Fibroblast of mammary gland (primary cell): ENCODE measurements at places on chromosomes 7 and 10.
A peak's percentile ranks its signal among the peaks of the same experiment; 100 is the strongest.

DNA sequence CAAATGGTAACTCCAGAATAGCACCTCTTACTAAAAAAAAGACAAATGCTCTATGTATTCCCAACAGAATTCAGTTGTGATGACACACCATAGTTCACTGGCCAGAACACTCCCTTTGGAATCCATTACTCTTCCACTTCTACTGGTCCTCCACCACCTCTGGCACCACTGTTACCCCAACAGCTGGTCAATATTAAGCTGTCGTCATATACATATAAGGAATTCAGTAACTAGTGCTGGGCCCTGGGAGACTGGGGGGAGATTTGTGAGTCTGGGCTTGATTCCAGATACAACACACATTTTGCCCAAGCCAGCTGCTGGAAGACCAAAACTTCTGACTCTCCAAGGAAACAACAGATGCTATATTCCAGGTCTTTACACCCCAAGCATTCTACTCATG, 26.0 kb upstream of the ITGA8 start:
- DNase-seq: peak; percentile 90

DNA sequence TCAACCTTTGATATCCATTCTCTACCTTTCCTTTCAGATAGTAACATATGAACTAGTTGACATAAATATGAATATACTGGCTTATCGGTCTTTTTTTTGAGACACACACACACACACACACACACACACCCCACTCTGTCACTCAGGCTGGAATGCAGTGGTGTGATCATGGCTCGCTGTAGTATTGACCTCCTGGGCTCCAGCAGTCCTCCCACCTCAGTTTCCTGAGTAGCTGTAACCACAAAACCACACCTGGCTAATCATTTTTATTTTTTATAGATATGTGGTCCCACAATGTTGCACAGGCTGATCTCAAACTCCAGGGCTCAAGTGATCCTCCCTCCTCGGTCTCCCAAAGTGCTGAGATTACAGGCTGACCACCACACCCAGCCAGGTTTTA, 14.2 kb upstream of the NT5C3A start:
- no peak for DNase-seq

DNA sequence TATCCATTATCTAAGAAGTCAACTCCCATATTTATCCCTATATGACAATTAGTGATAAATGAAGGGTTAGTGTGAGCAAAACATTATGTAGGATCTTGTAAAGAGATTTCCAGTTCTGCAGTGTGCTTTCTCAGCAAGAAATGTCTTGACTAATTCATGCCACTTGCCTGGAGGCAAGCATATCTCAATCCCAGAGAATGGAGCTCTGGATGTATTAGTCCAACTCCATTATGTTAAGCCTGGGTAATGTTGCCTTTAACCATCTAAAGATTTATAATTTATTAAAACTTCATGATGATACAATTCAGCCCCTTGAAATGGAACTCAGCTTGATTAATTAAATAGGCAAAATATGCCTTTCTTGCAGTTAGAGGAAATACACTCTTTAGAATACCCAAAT, 1079.9 kb upstream of the LRRTM3 start:
- no peak for DNase-seq

GRCh38 chr10:986881-987619, 1.2 kb upstream of the GTPBP4 start:
- DNase-seq: peak; percentile 47

DNA sequence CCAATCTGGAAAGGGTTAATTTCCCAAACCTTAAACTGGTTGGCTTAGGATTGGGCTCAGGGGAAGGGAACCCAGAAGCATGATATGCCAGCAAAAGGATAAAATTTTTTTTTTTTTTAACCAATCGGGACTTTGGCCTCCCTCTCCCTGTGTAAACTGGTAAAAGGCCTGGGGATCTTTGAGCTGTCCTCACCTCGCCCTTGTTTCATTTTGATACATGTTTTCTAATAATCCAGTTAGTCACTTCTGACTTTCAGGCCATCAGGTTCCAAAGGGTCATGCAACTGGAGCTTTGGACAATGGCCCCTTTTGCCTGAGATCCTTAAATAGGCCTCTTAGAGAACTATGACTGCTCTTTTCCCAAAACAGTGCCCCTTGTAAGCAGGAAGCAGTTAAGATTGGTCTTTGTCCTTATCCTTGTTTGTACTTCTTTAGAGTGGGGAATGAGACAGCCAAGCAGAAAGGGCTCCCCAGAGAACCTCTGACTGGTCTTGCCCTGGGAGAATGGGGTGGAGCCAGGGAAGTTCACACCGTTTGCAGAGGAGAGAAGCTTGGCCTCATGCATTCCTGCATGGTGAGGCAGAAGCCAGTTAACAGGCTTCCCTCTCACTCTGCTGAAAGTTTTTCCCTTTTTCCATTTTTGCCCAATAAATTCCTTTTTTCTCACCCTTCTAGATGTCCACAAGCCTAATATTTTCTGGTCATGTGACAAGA, 424.2 kb upstream of the CNTNAP2 start:
- peak; percentile 14 for DNase-seq

DNA sequence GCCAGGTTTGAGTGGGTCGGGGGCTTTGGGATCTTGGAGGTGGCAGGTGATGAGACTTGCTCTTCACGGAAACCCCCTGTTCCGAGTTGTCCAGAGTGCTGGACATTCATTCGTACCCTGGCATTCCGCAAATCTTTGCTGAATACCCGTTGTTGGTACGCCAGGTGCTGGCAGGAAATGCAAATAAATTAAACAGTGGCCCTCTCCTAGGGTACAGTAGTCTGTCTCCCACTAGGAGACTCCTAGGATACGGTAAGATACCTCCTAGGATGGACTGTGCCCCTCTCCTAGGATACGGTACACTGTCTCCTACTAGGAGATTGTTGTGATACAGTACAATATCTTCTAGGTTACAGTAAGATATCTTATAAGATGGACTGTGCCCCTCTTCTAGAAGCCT, 544 bp downstream of the SEC23IP start:
- no peak for DNase-seq

DNA sequence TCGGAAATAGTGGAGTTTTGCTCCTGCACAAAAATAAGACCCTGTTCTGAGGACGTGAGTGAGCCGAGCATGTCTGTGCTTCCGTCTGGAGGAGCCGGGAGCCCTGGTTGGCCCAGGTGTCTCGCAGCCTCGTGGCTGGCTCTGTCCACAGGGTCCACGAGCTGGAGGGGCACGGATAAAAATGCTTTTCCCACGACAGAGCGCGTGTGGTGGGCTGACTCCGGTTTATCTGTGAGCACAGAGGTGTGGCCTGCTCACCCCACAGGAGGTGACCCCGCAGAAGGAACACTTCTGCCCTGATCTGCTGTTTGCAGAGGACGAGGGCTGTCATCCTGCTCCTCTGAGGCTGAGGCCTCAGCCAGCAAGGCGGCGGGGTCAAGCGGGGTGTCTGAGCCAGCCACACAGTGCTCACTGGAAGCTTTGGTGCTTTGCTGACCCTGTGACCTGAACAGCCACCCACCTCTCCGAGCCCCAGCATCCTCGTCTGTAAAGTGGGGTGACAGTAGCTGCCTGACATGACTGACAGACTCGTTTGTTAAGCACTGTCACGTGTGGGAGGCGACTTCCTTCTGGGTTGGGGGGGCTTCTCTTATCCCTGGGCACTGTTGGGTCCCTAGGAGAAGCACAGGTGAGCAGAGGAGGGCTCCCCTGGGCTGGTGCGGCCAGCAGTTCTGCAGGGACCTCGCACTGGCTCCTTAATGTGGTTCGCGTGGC, 162.5 kb downstream of the DNAJB6 start:
- DNase-seq: no peak

DNA sequence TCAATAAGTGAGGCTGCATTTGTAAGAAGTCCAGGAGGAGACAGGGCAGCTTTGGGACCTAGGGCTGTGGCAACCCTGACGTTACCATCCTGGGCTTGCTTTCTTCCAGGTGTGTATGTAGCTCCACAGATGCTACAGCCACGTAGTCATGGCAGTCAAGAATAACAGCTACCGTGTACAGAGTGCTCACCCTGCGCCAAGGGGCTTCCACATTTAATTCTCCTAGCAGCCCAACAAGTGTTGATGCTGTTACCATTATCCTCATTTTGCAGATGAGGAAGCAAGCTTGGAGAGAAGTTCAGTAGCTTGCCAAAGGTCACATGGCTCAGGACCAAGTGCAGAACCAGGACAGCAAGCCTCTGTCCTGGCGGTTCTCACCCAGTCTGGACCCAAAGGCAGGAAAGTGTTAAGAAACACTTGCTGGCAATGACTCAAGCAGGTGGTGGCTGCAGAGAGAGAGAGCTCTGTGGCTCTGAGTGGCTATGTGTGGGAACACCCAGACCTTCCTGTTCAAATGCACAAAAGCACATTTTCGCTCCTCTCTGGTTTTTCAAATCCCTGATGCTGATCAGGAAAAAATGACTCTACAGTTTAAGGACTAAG, 89.8 kb downstream of the CREM start:
- peak; percentile 30 for DNase-seq

- peak; percentile 21 for DNase-seq
These were observed 481.1 kb downstream of the SEMA3D start for GRCh38 chr7:84705706-84706105.

DNA sequence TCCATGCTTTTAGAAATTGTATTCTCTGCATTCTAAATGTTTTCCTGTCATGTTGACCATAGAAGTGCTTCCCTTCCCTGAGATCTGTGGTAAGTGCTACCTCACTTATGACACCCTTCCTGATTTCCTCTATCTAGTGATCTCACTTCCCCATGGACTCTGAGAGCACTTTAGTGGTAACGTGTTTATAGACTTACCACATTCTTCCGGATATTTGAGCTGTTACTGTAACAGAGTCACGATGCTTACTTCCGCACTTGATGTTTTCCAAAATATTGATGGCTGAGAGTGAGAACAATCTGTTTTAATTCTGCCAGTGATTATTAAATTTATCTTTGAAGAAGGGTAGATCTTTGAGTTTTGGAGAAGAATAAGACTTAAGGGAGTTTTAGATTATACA, 60.1 kb upstream of the NAMPT start:
- no peak for DNase-seq
